ENCODE measurements at places on chromosomes 5 and 9.

GRCh38 chr9:137738703-137739102 is 119.9 kb downstream of the EHMT1 start:
- DNase-seq: no peak

DNA sequence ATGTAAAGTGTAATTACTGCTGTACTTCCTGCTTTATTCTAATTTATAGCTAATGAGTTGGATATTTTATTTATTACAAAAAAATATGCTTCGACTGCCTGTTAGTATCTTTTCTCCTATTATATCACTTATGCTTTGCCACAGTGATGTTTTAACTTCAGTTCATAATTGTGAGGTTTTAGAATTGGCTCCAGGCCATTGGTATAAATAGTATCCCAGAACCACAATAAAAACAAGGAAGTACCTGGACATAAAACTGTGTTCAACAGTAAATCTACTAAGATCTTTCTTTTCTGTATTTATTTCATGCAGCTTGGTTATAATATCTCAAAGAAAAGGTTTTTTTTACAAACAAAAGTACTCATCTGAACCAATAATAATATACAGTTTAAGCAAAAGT is 354.3 kb upstream of the CDH9 start:
- DNase-seq: no peak

GRCh38 chr9:34996181-34996904 is 6.8 kb downstream of the DNAJB5 start:
- DNase-seq: no peak

DNA sequence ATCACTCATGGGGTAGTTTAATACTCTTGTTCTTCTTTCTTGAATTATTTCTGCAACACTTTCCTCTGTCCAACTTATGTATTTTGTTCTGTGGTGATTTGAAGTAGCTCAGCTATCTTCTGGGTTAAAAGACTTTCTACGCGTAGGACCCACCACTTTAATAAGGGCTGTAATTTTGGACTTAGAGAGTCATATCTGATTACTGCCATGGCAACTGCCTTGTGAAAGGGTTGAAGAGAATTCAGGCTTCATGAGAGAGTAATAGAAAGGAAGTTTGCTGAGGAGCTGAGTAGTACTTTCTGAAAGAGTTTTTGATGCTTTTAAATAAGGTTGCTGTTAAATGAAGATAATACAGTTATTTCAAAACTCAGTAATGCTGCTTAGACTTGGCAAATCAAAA is 89.5 kb downstream of the TLE4 start:
- DNase-seq: no peak

GRCh38 chr5:11496137-11496719 is 408.0 kb downstream of the CTNND2 start:
- DNase-seq: no peak

DNA sequence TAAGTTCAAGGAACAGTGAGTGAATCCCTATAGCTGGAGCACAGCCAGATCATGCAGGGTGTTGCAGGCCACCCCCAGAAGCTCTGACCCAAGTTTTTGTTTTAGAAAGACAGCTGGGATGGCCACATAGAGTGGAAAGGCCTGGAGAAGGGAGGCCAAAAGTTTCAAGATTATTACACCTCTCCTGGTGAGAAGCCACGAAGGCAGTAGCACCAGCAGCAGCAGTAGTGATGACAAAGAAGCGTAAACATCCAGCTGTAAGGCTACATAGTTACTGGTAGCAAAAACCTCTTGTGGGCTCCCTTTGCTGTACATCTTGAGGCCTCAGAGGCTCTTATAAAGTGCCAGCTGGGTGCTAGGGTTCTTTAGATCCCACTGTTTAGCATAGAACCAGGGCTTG is 11.8 kb downstream of the ADAMTSL1 start:
- no peak for DNase-seq

- no peak for DNase-seq
Observed at GRCh38 chr5:169945831-169946261, 34.4 kb downstream of the INSYN2B start.

- no peak for DNase-seq
Observed at GRCh38 chr5:42621662-42622061, 135.0 kb upstream of the CCDC152 start.

DNA sequence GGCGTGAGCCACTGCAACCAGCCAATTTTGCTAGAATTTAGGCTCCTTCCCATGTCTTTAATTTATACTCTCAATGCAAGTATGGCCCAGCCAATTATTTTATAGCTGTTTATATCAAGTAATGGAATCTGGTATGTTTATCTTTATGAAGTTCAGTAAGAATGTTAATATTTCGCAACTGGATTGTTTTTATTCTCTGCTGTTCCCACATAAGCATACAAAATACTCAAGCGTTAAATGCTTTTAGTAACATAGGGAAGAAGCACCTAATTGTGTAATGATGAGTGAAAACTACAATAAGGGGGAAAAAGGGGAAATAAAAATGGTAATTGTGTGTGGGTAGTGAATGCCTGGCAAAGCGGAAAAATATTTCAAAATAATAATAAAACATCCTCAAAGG is 21.3 kb downstream of the PWWP2A start:
- DNase-seq: no peak

DNA sequence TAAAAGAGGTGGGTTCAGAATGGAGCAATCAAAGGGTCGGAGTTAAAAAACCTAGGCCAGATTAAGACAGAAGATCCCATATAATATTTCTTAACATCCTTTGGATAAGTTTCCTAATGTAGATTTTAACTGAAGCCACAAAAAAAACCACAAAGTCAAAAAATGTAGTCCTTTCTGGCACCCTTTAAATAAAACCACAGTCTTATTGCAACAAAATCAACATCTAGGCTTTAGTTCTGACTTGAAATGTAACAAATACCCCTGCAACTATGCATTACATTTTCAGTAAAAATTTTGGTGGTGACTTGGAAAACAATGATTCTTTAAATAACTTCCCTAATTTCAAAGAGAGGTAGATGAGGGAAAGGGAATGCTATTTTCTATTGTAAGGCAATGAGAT is 109.2 kb downstream of the PSAT1 start:
- no peak for DNase-seq

DNA sequence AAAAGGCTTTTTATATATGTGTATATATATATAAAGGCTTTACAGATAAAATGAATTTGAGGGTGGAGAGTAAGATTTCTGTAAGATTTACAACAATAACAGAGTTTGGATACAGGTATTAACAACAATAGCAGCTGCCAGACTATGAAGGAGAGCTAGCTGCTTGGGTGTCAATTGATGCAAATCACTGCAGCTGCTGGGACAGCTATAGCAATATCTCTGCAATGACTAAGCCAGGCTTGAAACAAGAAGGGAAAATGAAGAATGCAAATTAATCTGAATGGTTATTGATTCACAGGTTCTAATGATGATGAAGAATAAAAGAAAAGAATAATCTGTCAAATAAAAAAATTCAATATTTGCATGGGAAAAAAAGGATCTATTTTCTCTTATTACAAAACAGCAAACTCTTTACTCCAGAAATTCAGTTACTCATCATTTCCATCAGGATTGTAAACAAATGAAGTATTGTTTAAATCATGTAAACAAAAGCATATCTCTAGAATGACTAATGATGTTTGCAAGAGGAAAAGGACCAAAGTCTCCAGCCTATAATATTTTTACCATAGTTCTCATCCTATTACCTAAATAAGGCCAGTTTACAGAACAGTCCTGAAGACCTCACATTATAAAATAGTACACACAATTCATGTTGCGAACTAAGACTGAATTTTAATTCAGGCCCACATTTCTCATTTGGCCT is 219.0 kb downstream of the HTR1A start:
- no peak for DNase-seq

- no peak for DNase-seq
Observed at GRCh38 chr9:37953775-37954437, 50.0 kb upstream of the SLC25A51 start.

- DNase-seq: no peak
Observed at GRCh38 chr5:164012371-164012770, 507.0 kb downstream of the MAT2B start.

DNA sequence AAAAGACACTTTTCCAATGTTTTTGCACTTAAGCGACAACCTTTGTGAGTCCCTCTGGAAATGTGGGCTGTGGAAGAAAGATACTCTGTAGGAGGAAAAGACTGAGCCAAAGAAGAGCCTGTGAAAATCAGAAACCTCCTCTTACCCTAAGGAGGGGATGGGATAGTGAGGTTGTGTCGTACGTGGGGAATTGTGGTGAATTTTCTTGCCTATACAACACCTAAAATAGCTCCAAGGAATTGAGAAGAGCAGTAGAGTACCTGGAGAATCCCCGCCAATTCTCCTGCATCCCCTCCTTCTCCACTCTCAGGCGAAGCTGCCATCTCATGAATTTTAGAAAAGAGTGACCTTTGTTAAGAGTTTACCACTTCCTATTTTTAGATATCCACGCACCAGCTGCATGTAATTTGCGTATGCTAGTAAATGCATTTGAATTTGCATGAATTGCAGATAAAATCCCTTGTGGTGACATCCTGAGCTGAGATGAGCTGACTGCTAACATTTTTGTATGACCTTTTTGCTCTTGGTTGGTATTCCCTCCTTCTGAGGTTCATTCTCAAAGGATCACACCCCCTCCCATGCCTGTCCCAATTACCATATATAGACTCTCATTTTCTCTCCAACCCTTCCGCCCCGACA is 147.2 kb downstream of the PCSK5 start:
- no peak for DNase-seq

DNA sequence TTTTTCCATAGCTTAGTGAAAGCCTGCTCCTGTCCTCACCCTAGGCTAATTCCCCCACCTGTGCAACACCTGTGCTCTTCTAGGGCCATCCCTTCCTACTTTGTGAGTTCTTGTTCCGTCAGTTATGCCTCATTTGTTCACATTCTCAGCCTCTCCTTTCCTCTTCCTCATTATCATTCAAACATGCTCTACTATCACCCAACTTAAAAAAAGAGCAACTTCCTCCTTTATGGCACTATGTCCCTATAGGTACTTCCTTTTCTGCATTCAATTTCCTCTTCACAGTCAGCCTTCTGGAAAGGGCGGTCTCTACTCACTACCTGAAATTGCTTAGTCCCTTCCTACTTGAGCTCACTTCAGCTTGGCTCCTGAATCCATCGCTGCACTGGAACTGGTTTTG is 111.8 kb upstream of the LHFPL2 start:
- no peak for DNase-seq

GRCh38 chr5:154901276-154901675 is 36.7 kb downstream of the GEMIN5 start:
- DNase-seq: no peak

- no peak for DNase-seq
Observed at GRCh38 chr5:179227580-179228311, 117.5 kb downstream of the ADAMTS2 start.

DNA sequence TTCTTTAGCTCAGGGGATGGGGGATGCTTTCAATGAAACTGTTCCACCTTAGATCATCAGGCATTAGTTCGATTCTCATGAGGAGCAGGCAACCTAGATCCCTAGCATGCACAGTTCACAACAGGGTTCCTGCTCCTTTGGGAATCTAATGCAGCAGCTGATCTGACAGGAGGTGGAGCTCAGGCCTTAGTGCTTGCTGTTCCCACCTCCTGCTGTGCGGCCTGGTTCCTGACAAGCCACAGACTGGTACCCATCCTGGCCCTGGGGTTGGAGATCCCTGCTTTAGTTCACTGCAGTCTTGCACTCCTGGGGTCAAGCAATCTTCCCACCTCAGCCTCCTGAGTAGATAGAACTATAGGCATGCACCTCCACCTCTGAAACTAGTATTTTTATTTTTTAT is 1369.8 kb upstream of the NUDT12 start:
- DNase-seq: no peak

DNA sequence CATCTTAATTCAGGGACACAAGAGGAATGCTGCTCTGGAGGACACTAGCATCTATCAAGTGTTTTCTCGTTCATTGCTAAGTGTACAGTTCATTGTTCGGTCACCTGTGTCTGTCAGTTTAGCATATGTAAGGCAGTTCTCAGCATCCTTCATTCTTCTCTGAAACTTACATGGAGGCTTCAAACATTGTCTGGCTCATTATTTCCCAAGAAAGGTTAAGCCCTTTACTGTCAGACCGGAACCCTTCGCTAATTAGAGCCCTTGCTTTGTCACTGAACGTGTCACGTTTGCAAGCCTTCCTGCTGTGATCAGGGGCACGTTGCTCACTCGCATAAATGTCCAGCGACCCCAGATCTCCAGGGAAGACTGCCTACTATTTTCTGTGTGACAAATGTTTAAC is 62.3 kb upstream of the RIOK2 start:
- no peak for DNase-seq

GRCh38 chr9:98356953-98357690 is 101.7 kb upstream of the TBC1D2 start:
- DNase-seq: no peak

DNA sequence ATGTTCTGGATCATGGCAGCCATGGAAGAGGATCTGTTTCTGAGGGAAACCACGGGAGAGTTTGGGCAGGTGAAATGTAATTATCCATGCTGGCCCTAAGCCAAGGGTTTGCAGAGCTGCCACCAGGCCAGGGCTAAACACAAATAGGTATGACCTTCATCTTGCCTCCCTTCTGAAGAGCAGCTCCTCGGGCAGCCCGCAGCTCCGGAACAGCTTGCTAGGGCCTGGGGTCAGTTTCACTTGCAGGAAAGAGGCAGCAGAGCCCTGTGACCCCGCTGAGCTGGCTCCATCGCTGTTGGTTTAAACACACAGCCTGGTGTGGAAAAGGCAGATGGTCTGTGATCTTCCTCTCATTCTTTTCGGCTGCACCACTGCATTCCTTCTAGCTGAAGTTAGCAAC is 141.4 kb downstream of the TMEM38B start:
- DNase-seq: peak; percentile 25

DNA sequence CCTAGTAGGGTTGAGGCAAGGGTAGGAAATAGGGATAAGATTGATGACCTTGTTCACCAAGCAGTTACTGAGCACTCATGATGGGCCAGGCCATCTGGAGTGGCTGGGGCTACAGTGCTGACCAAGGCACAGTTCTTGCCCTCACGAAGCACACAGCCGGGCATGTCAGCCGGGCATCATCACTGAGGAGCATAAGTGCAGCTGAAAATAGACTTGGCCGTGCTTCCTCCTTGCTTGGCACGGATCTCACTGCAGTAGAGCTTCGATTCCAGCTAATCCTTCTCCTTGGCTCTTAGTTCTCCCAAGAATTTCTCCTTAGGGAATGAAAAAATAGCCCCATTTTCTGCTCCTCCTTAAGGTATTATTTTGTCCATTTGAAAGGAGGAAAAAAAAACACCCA is 116.6 kb downstream of the NMUR2 start:
- no peak for DNase-seq

- no peak for DNase-seq
Observed at GRCh38 chr5:58459146-58460001, 512 bp downstream of the PLK2 start.

- no peak for DNase-seq
Observed at GRCh38 chr5:135810188-135810943, 24.1 kb upstream of the SLC25A48 start.

GRCh38 chr5:36653044-36653705 is 46.8 kb downstream of the SLC1A3 start:
- DNase-seq: no peak

All from SHP77 treated with DMSO at 0.1 percent for 48 hours (cell line).